GM23338 (cell line): ENCODE measurements at places on chromosomes 12 and 14.

GRCh38 chr14:104930526-104931303 is 6.0 kb downstream of the PLD4 start:
- no peak overlapping the region for H3K4me3 ChIP-seq
- peaks cover 56% of the 10 kb centered on the region for H3K27me3 ChIP-seq
- DNase-seq, result no peak
- H3K4me1 ChIP-seq, result peaks cover 3% of the 10 kb centered on the region; the same call in 1 of the 2 replicates
- no peaks in the 10 kb centered on the region for H3K36me3 ChIP-seq

DNA sequence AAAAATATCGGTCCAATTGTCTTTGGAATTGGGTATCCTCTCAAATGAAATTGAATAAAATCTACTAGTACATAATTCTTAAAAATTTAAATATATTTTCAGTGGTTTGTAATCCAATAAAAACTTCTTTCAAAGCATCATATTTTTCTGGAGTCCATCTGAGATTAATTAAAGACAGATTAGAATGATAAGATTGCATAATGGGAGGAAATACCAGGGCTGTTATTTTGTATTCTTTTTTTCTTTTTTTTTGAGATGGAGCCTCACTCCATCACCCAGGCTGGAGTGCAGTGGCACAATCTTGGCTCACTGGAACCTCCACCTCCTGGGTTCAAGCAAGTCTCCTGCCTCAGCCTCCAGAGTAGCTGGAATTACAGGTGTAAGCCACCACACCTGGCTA is 103.8 kb downstream of the TMTC3 start:
- no peaks in the 10 kb centered on the region for H3K27me3 ChIP-seq
- H3K27ac ChIP-seq, result no peak overlapping the region
- peaks cover 17% of the 10 kb centered on the region for H3K4me1 ChIP-seq
- no peak overlapping the region for H3K4me3 ChIP-seq

- H3K4me3 ChIP-seq, result no peak overlapping the region
- no peaks in the 10 kb centered on the region for H3K27me3 ChIP-seq
- H3K36me3 ChIP-seq, result no peaks in the 10 kb centered on the region
- no peak for DNase-seq
- no peak overlapping the region for H3K27ac ChIP-seq
- peaks cover 6% of the 10 kb centered on the region; the same call in 1 of the 2 replicates for H3K4me1 ChIP-seq
These were observed 24.5 kb downstream of the SLC17A8 start for GRCh38 chr12:100381379-100381778.

DNA sequence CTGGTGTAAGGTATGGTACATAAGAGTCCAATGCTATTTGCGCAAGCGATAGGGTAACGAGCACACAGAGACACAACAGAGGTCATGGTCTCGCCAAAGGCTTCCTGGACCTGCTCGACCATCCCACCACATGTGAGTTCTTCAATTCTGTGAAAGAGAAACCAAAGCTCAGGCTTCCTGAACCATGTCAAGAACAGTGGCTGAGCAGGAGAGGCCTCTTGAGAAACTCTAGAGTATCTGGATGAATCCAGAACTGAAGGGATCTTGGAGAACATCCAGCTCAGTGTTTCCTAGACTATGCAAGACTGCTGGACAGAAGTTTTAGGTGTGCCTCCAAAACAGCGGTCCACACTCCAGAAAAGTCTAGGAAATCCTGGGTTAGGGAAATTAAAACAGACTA is 114.5 kb downstream of the TRAFD1 start:
- H3K27ac ChIP-seq, result no peak overlapping the region
- H3K4me1 ChIP-seq, result no peaks in the 10 kb centered on the region
- peaks cover 22% of the 10 kb centered on the region for H3K36me3 ChIP-seq
- DNase-seq, result no peak
- H3K27me3 ChIP-seq, result no peaks in the 10 kb centered on the region
- H3K4me3 ChIP-seq, result no peak overlapping the region

DNA sequence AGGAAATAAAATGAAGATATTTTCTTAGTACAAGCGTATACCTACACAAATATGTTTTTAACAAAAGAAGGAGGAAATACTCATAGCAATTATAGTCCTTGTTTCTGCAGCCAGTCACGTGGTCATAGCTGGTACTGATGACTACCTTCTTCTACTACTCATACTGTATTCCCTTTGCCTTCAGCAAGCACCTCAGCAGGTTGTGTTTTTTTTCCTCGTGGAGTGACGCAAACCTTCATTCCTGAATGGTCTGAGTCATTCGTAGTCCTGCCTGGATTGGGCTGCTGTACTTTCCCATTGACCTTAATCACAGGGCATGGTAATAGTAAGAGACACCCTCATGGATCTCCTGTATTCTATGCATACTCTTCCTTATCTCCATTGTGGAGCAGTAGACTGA is 25.7 kb upstream of the SLC16A7 start:
- no peak overlapping the region for H3K27ac ChIP-seq
- H3K4me1 ChIP-seq, result no peaks in the 10 kb centered on the region
- no peaks in the 10 kb centered on the region for H3K27me3 ChIP-seq
- no peak overlapping the region for H3K4me3 ChIP-seq
- H3K36me3 ChIP-seq, result no peaks in the 10 kb centered on the region
- no peak for DNase-seq

GRCh38 chr12:1115484-1116231 is 124.6 kb downstream of the ERC1 start:
- H3K27me3 ChIP-seq, result peaks cover 22% of the 10 kb centered on the region
- no peak overlapping the region for H3K4me3 ChIP-seq
- H3K4me1 ChIP-seq, result no peaks in the 10 kb centered on the region
- no peak overlapping the region for H3K27ac ChIP-seq
- no peak for DNase-seq
- H3K36me3 ChIP-seq, result no peaks in the 10 kb centered on the region

DNA sequence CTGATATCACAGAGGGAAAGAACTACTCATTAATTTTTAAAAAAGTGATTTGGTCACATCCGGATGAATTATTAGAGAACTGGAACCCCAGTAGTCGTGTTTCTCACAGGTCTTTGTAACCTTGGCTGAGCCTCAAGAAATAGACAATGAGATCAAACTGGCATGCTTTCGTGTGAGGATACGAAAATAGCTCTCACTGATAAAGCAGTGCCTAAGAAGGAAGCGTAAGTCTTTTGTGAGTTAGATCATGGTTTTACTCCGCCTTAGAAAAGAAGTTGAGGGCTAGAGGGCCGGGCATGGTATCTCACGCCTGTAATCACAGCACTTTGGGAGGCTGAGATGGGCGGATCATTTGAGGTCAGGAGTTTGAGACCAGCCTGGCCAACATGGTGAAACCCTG is 33.8 kb upstream of the GALNT16 start:
- DNase-seq, result no peak
- no peaks in the 10 kb centered on the region; the same call in 1 of the 2 replicates for H3K36me3 ChIP-seq
- no peaks in the 10 kb centered on the region for H3K27me3 ChIP-seq
- peaks cover 15% of the 10 kb centered on the region; the same call in 1 of the 2 replicates for H3K4me1 ChIP-seq

DNA sequence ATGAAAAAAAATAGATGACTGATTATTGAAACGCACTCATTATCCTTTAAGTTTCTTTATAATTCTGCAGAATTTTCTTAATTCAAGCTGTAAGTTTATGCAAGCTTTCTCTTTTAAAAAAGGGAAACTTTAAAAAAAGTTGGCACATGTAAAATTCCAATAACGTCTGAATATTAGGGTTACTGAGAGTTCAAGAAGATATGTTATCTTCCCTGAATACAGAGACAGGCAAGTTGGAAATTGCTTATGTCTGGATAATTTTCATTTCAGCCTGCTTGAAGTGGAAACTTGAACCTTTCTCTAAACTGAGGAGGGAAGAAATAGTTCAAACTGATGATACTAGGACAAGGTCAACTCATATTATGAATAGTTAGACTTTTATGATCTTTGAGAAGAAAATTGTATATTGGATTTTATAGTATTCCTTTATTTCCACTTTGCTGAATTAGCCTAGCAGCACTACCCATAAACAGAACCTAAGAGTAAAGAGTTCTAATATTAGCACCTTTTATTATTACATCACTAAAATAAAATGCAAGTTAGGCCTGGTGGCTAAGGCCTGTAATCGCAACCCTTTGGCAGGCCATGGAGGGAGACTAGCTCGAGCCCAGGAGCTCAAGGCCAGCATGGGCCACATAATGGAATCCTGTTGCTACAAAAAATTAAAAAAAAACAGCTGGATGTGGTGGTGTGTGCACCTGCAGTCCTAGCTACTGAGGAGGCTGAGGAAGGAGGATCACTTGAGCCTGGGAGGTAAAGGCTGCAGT is 288.0 kb downstream of the TRHDE start:
- H3K4me1 ChIP-seq, result no peaks in the 10 kb centered on the region
- no peaks in the 10 kb centered on the region for H3K36me3 ChIP-seq
- DNase-seq, result peak; percentile 41
- no peaks in the 10 kb centered on the region for H3K27me3 ChIP-seq
- H3K4me3 ChIP-seq, result no peak overlapping the region

GRCh38 chr12:70971001-70971794 is 50.7 kb upstream of the PTPRR start:
- H3K27me3 ChIP-seq, result no peaks in the 10 kb centered on the region
- no peaks in the 10 kb centered on the region for H3K36me3 ChIP-seq
- H3K4me1 ChIP-seq, result no peaks in the 10 kb centered on the region
- no peak for DNase-seq

DNA sequence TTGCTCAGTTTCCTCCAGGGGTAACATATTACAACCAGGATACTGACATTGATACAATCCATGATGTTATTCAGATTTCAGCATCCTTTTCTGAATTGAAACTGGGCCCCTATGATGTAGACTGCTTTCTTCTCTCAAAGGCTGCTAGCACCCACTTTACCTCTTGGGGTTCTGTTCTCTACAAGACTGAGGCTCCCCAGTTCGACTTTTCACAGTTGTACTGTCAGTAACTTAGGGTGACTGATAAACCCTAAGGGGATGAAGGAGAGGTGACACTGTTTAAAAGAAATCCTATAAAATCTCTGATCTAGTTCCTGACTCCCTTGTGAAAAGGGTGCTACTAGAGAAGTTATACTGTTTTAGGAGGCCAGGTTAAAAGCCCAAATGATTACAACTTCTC is 818 bp downstream of the VPS33A start:
- H3K36me3 ChIP-seq, result peaks cover 5% of the 10 kb centered on the region; the same call in 1 of the 2 replicates
- DNase-seq, result no peak
- peak overlapping the region; percentile 88 for H3K4me3 ChIP-seq
- H3K27me3 ChIP-seq, result no peaks in the 10 kb centered on the region
- H3K27ac ChIP-seq, result peak overlapping the region; percentile 92

GRCh38 chr14:35406506-35407305 is 2.2 kb upstream of the NFKBIA start:
- peaks cover 14% of the 10 kb centered on the region; the same call in 1 of the 2 replicates for H3K36me3 ChIP-seq
- DNase-seq, result peak; percentile 84
- H3K27me3 ChIP-seq, result no peaks in the 10 kb centered on the region
- H3K27ac ChIP-seq, result no peak overlapping the region
- peaks cover 21% of the 10 kb centered on the region for H3K4me1 ChIP-seq

- H3K27ac ChIP-seq, result no peak overlapping the region
- no peaks in the 10 kb centered on the region for H3K4me1 ChIP-seq
- no peaks in the 10 kb centered on the region for H3K36me3 ChIP-seq
- H3K4me3 ChIP-seq, result no peak overlapping the region
- no peak for DNase-seq
These were observed 3.8 kb upstream of the KRT86 start for GRCh38 chr12:52270541-52271070.

GRCh38 chr14:38777401-38777800 is 325.6 kb downstream of the SEC23A start:
- no peak overlapping the region for H3K27ac ChIP-seq
- DNase-seq, result no peak

GRCh38 chr14:81295958-81296923 is 75.5 kb upstream of the GTF2A1 start:
- H3K27me3 ChIP-seq, result no peaks in the 10 kb centered on the region
- H3K4me3 ChIP-seq, result no peak overlapping the region
- no peaks in the 10 kb centered on the region for H3K36me3 ChIP-seq
- 0 out of 2 replicates have a peak, but pooled peaks cover 3% of the 10 kb centered on the region for H3K4me1 ChIP-seq

DNA sequence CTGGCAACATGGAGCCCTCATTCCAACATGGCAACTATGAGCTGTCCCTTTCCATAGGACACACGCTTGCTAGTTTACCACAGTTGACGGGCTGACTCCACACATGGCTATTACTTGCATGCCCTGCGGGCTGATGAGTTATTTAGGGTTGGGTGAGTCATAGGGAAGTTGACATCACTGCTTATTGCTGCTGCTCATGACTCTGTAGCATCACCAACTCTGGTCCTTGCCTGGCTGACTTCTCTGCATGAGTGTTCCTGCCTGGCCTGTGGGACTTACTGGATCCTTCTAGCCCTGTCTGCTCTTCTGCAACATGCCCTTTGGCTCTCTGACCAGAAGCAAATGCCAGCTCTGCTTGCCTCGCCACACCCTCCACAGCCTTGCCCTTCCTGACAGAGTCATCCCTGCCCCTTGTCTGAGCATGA is 199.5 kb downstream of the ANO6 start:
- DNase-seq, result no peak
- H3K27ac ChIP-seq, result no peak overlapping the region
- H3K4me1 ChIP-seq, result no peaks in the 10 kb centered on the region
- no peaks in the 10 kb centered on the region for H3K27me3 ChIP-seq
- no peak overlapping the region for H3K4me3 ChIP-seq

DNA sequence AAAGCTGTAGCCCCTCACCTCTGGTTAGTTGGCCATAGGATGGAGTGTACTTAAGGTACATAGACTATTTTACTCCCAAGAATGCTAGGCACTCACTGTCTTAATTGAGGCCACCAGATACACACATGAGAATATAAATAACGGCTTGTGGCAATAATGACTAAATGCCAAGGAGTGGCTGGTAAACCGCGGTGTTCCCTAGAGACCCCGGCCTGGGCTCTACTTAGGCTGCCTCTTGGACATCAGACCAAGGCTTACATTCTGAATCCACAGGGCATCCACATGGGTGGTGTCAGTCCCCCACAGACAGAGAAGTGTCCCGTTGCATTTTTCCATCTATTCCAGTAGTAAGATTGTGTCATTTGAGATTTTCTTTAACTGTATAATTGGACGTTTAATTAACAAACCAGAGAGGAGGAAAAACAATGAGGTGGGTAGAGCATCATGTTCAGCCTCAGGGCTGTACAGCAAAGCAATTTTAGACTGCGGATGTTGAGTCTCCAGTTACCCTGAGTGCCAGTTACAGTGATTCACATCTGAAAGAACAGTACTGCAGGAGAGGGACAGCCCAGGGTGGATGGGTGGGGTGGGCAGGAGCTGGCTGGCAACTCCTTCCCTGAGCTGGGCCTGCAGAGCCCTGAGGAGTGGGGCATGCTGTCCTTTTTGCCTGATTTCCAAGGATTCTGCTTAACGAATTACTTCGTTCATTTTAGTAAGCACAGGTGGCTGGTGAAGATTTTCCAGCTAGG is 20.5 kb downstream of the CKB start:
- no peaks in the 10 kb centered on the region for H3K27me3 ChIP-seq
- peak overlapping the region; percentile 1; the same call in 1 of the 2 replicates for H3K27ac ChIP-seq
- no peak for DNase-seq
- no peak overlapping the region for H3K4me3 ChIP-seq
- peaks cover 21% of the 10 kb centered on the region for H3K36me3 ChIP-seq

DNA sequence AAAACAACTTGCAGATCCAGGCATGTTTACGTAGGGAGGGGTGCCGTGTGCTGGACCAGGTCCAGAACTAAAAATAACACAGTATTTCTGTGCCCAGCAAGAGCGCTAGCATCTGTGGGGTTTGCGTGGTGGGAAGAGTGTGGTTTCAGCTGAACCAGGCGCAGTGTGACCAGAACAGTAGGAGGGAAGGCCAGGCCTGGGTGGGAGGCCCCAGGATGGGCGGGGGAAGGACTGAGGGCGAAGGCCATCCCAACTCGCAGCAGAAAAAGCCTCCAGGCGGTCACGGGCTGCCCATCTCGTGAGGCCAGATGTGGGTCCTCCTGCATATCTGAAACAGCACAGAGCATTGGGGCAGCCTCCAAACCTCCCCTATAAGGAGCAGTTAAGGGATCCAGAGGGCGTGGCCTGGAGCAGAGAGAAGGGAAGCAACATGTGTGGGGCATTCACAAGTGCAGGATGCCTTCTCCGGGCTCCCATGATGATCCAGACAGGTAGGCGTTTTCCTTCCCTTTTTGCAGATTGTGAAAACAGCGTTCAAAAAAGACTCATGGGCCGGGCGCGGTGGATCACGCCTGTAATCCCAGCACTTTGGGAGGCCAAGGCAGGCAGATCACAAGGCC is 17.8 kb upstream of the CD9 start:
- peaks cover 10% of the 10 kb centered on the region for H3K4me1 ChIP-seq
- H3K27me3 ChIP-seq, result no peaks in the 10 kb centered on the region
- no peak for DNase-seq
